ENCODE measurements at places on chromosomes 7 and 10.
A peak's percentile ranks its signal among the peaks of the same experiment; 100 is the strongest.

- no peak for DNase-seq
Observed at GRCh38 chr7:120931243-120931642, 19.3 kb upstream of the ING3 start.

DNA sequence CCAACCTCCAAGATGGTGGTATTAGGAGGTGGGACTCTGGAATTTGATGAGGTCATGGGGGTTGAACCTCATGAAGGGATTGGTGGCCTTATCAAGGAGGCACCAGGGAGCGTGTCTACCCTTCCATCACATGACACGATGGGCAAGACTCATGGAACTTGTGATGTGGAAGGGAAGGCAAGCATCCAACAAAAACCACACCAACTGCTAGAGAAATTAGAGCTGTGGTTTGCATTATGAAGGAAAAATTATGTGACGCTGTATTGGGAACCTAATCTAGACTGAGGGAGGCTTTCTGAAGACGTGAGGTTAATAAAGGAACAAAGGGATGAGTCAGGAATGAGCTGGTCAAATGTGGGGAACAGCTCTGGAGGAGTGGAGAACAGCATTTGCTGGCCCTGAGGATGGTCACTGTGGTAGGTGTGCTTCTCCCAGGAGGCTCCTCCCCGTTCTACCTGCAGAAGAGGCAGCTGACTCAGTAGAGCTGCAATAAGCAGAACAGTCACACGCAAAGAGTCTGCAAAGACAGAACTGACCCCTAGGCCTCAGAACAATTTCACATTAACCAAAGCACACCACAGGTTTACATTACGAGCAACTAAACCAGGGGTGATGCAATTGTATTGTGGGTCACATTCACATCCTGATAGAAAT lies 236.6 kb upstream of the GRB10 start:
- DNase-seq = no peak

DNA sequence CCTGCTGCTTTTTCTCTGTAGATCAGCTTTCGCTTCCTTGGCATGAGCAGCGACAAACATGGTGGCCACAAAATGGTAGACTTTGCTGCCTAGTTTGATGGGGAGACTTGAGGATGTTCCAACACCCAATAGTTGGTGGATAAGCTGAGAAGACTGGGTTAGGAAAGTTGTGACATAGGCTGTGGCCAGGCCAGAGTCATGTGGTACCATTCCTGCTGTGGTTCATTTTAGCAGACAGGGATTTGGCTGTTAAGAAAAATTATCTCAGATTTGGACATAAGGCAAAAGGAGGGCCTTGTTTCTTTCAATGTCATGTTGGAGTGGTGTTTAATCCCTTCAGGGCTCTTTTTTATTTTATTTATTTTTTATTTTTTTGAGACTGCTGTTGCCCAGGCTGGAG lies 26.6 kb upstream of the FAM180A start:
- DNase-seq = no peak

DNA sequence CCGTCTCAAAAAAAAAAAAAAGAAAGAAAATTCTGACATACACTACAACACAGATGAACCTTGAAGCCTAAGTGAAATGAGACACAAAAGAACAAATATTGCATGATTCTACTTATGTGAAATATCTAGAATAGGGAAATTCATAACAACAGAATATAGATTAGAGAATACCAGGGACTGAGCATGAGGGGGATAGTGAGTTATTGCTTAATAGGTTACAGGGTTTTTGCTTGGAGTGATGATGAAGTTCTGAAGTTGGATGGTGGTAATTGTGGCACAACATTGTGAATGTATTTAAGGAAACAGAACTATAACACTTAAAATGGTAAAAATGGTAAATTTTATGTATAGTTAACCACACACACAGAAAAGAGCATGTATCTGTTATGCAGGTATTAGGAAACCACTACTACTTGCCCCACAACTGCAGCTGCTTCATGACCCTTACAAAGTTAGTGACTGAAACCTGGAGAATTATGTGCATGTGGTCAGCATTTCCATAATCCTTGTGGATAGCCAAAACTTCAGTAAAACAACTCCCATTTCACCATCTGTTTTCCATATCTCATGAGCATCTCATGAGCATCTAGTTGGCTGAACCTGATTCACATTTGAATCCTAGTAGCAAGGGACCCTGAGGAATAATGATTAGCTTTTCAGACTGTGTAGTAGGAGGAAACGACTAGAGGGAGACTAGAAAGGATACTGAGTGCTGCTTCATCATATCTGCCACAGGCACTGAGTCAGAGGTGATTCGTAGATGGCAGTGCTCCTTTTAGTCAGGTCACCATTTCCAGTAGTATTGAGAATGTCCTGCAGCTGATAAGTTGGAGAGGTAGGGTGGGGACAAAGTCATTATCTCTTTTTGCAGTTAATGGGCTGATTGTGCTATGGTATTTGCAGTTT lies 26.3 kb downstream of the SAMD8 start:
- DNase-seq = no peak

GRCh38 chr10:42646687-42647640 lies 8.6 kb upstream of the ZNF33B start:
- peak; percentile 80 for DNase-seq

DNA sequence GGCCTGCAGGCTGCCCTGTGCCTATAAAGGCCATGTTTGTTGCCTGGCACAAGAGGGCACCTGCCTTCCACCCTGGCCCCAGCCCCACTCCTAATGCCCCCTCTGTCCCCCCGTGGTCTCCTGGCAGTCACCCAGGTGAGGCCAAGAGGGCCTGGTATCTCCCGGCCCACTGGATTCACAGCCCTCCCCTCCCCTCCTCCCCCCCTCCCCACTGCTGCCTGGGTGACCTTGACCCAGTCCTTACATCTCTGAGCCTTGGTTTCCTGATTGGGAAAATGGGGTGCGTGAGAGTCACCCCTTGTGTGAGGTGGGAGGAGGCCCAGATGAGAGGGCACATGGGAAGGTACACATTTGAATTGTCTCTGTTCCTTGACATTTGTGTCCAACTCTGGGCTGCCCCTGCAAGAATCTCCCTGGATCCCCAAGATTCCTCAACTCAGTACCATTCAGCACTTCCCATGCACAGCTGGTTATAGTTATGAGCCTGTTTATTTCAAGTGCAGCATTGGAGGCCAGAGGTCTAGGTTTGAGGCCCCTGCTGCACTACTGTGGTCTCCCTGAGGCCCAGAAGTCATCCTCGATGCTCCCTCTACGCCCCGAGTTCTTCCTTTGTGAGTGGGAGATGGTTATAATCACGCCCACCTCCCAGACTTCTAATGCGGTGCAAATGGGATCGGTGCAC lies 58.9 kb downstream of the TMEM270 start:
- no peak for DNase-seq

DNA sequence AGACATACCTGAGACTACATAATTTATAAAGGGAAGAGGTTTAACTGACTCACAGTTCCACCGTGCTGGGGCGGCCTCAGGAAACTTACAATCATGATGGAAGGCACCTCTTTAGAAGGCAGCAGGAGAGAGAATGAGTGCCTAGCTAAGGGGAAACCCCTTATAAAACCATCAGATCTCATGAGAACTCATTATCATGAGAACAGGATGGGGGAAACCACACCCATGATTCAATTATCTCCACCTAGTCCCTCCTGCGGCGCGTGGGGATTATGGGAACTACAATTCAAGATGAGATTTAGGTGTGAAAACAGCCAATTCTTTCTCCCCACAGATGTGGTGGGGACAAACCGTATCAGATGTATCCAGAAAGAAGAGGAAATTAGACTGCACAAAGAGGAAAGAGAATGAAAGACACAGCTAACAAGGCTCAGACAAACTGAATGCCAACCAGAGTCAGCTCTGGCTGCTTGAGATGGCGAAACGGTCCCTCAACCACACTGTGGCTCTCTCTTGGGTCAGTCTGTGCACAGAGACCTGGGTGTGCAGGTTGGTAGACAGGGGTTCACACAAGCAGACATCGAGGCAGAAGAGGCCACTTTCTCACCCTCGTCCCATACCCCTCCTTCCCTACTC lies 375.6 kb downstream of the SFMBT2 start:
- DNase-seq = no peak

DNA sequence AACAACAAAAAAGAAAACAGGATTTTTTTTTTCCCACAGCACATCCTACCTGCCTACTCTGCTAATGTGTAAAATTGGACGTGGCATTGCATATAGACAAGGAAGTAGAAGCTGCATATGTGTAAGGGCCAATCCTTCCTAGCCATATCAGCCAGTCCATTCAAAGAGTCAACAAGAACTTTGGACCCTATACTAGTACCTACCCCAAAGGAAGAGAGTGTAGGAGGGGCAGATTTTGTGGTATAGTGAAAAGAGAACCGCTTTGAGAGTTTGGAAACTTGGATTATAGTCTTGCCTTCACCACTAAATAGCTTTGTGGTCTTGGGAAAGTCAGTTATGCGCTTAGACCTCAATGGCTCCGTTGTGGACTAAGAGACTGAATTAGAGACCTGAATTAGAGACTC lies 12.1 kb upstream of the MCU start:
- DNase-seq = no peak

GRCh38 chr7:149772241-149772955 lies 990 bp downstream of the ZNF467 start:
- peak; percentile 90 for DNase-seq

DNA sequence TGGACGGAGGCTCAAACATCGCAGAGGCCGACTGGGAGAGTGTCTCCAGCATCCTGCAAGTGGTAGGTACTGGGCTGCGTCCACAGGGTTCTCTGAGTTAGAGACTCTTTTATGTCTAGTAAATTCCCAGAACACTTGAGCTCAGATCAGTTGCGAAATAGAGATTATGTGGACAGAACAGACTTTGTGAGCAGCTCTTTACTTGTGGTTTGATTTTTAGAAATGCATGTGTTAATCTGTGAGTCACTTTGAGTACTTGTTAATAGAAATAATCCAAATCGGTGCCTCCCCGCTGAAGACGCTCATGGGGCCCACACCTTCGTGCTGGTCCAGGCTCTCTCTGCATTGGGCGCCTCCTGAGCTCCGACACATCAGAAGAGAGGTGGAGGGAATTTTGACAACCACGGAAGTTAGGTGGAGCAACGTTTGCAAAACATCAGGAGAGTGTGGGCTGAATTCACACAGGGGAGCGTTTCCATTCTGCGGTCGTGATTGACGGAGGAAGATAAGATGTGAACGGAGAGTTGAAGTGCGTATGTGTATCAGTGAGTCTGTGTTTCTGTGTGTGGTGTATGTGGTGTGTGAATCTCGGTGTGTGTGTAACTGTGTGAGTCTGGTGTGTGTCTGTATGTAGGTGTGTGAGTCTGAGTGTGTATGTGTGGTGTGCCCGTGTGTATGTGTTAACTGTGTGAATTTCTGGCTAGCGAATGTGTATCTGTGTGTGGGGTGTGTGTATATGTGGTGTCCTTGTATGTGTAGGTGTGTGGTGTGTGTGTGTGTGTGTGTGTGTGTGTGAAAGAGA lies 32.1 kb downstream of the PFKP start:
- DNase-seq = no peak

- no peak for DNase-seq
Observed at GRCh38 chr7:84847038-84847437, 339.8 kb downstream of the SEMA3D start.

DNA sequence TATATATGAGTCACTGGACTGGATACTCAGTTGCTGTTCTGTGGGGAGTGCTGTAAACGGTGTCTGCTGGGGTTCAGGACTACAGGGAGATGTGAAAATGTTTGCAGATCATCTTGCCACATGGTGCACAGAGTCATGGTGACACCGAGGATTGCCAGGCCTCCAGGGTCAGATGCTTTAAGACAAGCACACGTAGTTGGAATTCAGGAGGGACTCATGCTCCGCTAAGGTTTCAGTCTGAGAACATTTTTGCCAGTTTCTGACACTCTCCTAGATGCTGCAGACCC lies 211.3 kb downstream of the CXCL12 start:
- DNase-seq = peak; percentile 13

GRCh38 chr10:124957404-124957947 lies 15.6 kb downstream of the ZRANB1 start:
- no peak for DNase-seq

GRCh38 chr7:128770233-128770632 lies 5.4 kb downstream of the OPN1SW start:
- DNase-seq = no peak

GRCh38 chr10:49081547-49082275 lies 33.6 kb downstream of the VSTM4 start:
- peak; percentile 66 for DNase-seq

GRCh38 chr10:97131666-97132065 lies 54.1 kb downstream of the SLIT1 start:
- DNase-seq = no peak

DNA sequence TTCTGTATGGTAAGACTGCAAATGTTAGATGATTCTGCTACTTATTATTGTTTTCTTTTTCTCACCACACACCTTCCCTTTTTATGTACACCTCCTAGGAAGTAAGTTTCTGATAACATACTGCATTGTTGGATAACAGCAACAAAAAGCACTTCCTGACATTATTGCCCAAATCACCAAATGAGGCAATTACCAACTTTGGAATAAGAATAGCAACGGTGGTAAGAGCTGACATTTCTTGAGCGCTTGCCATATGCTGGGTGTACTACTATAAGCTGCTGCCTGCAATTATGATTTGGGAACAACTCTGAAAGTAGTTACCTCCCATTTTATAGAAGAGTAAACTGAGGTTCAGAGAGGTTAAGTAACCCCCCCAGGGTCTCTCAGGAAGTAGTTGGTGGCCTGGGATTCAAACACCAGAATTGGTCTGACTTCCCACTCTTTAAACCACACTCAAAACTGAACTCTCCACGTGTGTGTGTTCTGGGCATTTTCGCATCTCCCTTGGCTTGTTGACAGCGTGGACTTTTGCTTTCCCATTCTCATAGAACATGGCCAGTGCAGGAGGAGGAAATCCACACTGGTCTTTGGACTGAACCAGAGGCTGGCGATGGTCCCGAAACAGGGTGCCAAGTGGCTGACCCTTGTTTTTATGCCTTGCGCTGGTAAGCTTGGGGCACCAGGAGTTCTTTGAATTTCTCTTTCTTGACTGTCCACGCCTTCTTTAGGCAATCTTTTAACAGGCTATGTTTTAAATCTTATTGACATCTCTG lies 71.4 kb downstream of the TCF7L2 start:
- no peak for DNase-seq

GRCh38 chr7:98213888-98214810 lies 2.9 kb downstream of the BHLHA15 start:
- no peak for DNase-seq

DNA sequence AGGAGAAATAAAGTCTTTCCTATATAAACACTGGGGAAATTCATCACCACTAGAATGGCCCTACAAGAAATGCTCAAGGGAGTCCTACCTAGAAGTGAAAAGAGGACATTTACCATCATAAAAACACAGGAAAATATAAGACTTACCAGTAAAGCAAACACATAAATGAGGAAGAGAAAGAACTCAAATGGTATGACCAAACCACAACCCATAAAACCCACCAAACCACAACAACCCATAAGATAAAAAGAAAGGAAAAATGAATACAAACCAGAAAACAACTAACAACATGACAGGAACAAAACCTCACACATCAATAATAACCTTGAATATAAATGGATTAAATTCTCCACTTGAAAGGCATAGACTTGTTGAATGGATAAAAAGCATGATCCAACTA lies 71.9 kb upstream of the DIP2C start:
- DNase-seq = no peak
